ENCODE measurements at places on chromosomes 5 and 9.

DNA sequence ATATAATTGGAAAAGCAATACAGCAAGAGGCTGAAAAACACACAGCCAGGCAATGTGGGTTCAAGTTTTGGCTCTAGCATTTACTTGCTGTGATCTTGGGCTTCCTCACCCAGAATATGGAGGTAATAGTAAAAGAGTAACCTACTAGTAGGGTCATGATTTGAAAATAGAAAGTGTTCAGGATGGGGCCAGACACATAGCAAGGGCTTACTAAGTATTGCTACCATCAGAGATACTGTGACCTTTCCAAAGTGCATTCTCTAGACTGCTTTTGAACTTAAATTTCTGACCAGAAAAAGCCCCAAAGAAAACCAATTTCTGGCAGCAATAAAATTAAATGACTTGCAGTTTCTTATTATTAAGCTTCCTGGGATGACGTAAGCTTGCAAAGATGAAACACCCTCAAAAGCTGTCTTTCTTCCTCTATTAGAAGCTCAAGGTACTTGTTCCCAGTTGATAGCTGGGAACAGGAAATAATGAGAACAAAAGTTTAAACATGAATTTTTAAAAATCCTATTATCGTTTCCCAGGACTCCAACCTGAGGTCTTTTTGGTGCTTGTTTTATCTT lies 20.3 kb downstream of the SLC45A2 start:
- no peak for DNase-seq

DNA sequence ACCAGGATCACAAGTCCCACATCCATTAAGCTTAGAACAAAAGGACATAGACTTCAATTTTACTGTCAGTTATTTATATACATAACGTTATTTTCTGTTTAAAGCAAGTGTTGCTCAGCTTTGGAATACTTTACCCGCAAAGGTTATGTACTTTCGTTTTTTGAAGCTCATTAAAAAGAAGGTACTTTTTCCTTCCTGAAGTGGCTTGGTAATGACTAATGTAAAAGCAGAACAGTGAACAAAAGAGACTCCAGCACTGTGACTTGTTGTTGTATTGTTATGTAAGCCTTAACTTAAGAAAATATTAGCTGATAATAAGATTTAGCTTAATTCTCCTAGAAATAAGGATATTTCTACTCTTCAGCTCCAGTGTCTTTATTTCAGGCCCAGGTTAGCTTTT lies 97.3 kb upstream of the SLCO6A1 start:
- no peak for DNase-seq

DNA sequence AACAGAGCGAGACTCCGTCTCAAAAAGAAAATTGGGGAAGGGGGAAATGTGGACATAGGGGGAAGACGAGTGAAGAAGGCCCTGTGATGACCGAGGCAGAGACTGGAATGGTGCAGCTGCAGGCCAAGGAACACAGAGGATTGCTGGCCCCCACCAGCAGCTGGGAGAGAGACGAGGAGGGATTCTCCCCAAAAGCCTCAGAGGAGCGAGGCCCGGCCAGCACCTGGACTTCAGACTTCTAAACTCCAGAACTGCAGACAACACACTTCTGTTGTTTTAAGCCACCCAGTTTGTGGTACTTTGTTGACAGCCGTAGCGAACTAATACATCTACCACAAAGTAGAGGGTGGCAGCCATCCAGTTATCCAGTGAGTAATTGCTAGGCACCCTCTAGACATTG lies 124.6 kb downstream of the ATPSCKMT start:
- no peak for DNase-seq

GRCh38 chr9:2545881-2546490 lies 75.6 kb upstream of the VLDLR start:
- no peak for DNase-seq

GRCh38 chr9:76090909-76091308 lies 200.4 kb downstream of the PCSK5 start:
- no peak for DNase-seq

GRCh38 chr5:139669662-139670368 lies 21.7 kb downstream of the CXXC5 start:
- DNase-seq = no peak
